LoVo (cell line): ENCODE measurements at places on chromosomes 5 and 9.

DNA sequence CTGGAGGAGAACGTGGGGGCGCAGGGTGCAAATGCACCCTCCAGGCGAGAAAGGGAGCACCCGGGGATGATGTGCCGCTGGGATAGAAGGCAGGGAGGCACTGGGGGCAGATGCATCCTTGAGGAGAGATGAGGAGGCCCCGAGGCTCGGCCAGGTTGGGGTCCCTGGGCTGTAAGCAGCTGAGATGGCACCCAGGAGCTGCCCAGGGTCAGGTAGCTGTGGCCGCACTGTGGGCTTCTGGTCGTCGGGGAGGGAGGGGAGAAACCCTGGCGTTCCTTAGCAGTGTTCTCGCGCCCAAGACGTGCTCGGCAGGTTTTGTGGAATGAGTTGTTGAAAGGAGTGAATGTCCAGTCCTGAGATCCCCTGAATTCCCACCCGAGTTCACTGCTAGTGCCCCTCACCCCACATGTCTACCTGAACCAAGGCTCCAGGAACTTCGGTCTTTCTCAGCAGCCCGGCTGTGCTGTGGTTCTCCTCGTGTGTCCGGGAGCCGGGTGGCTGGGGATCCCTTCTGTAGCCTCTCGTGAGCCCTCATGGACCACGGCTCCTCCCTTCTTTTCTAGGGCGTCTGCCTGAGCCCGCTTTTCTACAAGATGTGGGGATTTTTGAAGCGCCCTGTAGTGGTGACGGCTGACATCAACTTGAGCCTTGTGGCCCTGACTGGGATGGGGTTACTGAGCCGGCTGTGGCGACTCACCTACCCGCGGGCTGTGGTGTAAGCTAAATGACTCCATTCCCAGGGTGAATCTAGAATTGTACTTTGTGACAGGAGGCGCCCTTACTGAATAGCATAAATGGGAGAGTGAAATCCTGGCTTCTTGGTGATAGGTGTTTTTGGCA lies 1.1 kb downstream of the POMT1 start:
- DNase-seq: peak; percentile 28

DNA sequence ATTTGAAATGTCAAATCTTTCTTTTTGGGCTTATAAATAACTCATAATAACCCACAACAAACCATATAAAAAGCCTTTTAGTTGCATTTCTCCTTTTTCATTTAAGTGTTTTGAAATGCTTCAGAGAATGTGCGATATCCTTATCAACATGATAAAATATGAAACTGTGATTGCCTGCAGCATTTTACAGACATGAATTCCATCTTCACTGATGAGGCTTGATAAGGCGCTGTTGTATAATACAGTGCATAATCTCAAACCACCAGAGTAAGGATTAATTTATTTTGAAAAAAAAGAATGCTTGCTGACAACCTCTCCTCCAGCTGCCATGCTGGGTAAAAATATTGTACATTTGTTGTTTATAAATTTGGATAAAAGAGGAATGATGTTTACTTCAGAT lies 216.8 kb downstream of the PBX3 start:
- no peak for DNase-seq

DNA sequence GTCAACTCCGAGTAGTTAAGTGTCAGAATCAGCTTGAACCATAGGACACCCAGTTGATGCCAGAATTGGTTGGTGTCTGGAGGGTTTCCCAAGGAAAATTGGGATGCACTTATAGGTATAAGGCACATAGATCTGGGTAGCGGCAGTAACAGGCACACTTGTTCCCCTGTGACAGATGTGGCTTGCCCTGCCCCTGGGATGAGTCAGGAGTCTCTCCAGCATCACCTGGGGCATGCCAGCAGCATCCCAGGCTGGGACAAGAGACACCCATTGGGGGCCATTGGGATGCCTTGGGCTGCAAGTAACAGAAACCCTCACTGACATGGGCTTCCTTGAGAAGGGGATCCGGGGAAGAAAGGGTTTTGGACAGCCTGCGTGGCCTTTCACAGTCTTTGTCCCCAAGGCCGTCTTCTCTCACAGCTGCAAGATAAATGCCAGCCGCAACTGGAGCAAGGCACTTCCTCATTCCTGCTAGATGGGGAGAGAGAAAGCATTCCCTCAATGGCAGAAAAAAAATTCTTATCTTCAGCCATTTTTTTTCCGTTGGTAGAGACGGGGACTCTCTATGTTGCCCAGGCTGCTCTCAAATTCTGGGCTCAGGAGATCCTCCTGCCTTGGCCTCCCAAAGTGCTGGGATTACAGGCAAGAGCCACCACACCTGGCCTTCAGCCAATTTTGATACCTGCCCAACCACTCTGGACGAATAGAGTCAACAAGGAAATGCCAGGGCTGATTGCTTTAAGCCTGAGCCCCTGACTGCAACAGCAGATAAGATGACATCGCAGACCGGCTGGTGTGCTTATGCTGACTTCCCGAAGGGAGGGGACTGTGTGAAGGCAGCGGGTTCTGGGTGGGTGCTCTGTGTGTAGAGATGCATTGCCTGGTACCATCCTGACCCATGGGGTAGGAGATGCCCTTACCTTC lies 13.3 kb upstream of the RNF130 start:
- peak; percentile 79 for DNase-seq

DNA sequence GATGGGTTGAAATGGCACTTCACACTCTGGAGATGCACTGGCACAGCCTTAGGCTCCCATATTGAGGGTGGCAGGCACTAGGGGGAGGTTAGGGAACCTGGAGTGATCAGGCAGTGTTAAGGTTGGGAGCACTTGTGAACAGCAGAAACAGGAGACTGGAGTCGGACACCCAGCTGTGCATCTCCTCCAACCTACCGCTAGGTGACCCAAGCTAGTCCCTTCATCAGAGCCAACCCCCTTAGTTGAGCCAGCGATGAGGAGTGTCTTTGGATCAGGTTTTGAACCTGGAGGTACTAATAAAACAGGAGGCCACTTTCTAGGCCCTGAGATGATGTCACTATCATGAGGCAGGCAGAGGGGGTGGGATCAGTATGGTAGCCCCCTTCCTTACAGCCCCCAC lies 1.7 kb downstream of the ACTL7B start:
- DNase-seq: no peak

- DNase-seq: no peak
Observed at GRCh38 chr5:112776301-112776856, 38.7 kb downstream of the APC start.

DNA sequence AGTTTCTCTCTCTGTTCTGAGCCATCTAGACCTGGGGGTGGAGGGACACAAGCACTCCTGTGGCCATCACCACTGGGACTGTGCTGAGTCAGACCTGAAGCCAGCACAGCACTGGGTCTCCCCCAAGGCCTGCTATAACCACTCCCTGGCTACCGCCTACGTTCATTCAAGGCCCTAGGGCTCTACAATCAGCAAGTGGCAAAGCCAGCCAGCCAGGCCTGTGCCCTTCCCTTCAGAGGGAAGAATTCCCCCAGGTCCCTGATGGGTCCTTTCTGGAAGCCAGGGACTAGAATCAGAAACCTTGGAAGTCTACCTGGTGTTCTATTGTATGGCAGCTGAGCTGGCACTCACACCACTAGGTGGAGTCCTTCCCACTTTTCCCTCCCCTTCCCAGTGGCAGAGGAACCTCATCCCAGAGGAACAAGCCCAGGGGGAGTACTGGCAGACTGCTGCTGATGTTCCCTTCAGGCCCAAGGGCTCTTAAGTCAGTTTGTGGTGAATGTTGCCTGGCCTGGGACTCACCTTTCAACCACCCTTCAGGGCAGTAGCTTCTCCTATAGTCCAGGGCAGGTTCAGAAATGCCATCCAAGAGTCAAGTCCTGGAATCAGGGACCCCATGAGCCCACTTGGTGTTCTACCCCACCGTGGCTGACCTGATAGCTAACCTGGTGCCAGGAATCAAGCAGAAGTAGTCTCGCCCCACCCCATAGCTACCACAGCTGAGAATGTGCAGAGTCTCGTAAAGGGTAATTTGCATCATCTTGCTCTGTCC lies 20.0 kb downstream of the JMY start:
- DNase-seq: no peak

GRCh38 chr5:11062397-11062796 lies 301.4 kb upstream of the DAP start:
- no peak for DNase-seq

GRCh38 chr5:87393331-87393730 lies 19.4 kb downstream of the CCNH start:
- peak; percentile 9 for DNase-seq

GRCh38 chr9:87648606-87649005 lies 77.3 kb upstream of the CTSL start:
- no peak for DNase-seq

DNA sequence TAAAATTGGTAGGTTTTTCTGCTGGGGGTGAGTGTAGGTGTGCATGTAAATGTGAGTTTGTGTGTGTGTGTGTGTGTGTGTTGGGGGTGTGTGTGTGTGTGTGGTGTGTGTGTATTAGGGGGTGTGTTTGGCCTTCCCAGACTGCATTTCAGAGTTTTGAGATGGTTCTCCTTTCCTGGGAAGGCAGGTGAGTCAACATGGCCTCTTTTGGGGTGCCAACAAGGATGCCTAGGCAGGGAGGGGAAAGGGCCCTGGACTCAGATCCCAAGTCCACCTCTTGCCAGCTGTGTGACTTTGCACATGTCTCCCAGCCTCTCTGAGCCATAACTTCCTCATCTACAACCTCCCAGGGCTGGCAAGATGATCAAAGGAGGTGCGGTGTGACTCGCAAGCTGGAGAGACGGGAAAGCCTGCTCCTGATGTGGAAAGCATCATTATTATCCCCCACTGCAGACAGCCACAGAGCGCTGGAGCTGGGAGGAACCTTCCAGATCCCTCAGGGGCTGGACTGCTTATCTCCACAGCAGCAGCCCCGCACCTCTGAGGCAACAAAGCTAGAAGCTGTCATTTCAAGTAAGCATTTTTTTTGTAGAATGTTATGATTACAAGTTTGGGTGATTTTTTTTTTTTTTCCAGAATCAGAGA lies 63.5 kb upstream of the TBC1D2 start:
- no peak for DNase-seq

GRCh38 chr9:92404042-92404836 lies at the start of gene OGN:
Gene OGN, minus strand, starts transcription at chr9:92404578. Its CDS starts 1,171 bp downstream, at chr9:92403407.
- no peak for DNase-seq

GRCh38 chr9:133521122-133522072 lies 3.4 kb downstream of the MYMK start:
- no peak for DNase-seq

GRCh38 chr9:83625178-83625577 lies 2.2 kb downstream of the IDNK start:
- DNase-seq: no peak

DNA sequence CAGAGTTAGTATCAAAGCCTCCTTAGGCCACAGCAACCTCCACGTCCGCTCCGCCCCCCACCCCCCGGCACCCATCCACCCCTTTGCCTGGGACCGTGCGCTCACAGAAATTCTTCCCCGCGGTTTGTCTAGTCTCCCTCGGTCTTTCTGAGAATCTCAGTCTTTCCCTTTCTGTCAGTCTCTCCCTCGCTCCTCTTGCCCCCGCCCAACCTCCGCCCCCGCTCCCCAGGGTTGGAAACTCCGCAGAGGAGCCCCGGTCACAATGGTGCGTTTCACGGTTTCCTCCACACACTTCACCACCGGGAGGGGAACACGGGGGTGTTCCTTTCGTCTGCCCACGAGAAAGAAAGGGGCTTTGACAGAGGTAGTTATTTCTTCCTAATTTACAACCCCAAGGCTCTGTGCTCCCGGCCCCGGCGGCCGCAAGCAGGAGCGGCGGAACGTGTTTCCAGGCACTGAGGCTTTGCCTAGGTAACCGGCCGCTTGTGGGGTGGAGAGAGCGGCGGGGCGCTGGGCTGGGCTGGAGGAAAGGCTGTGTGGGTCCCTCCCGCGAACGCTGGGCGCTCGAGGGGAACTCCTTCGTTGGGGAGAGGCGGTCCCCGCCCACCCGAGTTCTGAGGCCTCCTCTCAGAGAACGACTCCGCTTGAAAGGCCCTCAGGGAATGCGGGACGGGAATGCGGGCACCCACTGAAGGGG lies 2.1 kb downstream of the NR4A3 start:
- DNase-seq: no peak

GRCh38 chr9:112884721-112885120 lies 6.0 kb downstream of the SLC46A2 start:
- DNase-seq: no peak
